ENCODE measurements at places on chromosomes 1 and 21. TPM values are rescaled to one million over a fixed set of nuclear protein-coding genes. Genes with fewer than 3 reads are reported as not detected.

GRCh38 chr1:247437551-247438505, 20.1 kb downstream of the OR2B11 start:
- DNase-seq = no peak

Gene TRIM45
- 8.9 TPM for total RNA-seq

GRCh38 chr21:45430521-45431501, 25.8 kb downstream of the COL18A1 start:
- no peak for DNase-seq

Gene LRRC38
- total RNA-seq = 3.9 TPM

DNA sequence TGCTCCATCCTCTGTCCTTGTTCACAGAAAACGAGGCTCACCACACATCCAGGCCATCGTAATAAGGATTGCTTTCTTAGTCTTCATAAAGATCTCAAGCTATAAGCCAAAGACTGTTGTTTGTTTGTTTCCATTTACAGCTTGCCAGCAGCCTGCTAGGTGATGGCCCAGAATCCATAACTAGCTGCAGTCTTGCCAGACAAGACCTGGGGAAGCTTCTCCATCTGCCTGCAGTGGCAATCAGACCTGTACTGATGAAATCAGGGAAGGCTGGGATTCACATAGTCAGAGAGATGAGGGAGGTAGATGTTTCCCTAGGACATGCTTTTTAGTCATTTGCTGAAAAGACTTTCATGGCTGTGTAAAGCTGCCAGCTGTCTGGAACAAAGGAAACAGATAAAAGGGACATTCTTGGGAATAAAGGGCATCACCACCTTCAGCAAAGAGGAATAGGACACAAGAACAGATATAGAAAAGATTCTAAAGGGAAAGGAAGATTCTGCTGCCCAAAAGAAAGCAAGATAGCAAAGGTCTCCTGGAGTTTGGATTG, 51.0 kb downstream of the MT1HL1 start:
- no peak for DNase-seq

GRCh38 chr1:173473599-173474011, 3.5 kb upstream of the PRDX6 start:
- no peak for DNase-seq
